RKO (cell line): ENCODE measurements at places on chromosomes 6 and 20.

DNA sequence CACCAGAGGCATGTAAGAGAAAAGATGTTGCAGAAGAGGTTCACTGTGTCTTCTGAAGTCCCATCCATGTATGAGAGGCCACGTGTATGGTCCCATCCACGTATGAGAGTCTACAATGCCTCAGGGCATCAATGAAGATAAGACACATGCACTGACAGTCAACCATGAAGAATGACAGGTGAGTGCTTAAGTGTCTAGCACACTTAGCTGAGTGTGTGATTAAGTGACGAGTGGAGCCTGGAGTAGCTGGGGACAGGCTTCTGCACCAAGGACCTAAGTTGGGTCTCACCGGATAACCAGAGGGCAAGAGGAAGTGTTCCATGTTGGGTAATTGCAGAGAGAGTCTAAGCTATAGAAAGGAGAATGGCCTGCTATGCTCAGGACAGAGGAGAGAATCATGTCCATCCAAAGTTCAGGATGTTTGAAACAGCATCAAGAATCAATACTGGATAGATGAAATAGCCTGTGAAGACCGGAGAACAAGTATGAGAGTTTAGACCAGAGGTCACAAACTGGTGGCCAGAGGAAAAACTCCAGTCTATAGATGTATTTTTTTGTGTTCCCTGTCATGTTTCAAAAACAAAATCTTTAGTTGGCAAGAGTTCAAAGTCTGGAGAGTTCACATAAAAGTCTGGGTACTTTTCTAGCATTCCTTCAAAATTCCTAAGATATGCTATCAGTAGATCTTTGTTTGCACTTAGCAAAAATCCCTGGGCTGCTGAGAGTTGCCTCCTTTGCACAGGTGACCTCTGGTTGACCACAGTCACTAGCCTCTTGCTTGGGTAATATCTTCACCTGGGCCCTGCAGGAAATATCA is 165.8 kb downstream of the KIF16B start:
- DNase-seq = no peak

DNA sequence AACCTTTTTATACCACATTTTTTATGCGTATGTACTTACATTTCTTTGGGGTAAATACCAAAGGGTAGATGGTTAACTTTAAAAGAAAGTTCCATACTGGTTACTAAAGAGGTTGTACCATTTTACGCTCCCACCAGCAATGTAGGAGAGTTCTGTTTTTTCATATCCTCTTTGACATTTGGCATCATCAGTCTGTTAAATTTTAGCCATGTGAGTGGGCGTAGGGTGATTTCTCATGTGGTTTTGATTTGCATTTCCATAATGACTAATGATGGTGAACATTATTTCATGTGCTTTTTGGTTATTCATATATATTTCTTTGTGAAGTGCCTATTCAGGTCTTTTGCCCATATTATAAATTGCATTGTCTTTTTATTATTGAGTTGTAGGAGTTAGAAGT is 194.2 kb downstream of the PRL start:
- no peak for DNase-seq

GRCh38 chr6:40762981-40763380 is 175.8 kb upstream of the LRFN2 start:
- no peak for DNase-seq

GRCh38 chr20:46934746-46935287 is 40.2 kb downstream of the EYA2 start:
- DNase-seq = no peak
